ENCODE measurements at places on chromosomes 5 and 9. TPM values are rescaled to one million over a fixed set of nuclear protein-coding genes. Genes with fewer than 3 reads are reported as not detected.

FAM221B gene
- total RNA-seq: not detected

IL6ST gene
- total RNA-seq: 14.2 TPM

ASS1 gene
- total RNA-seq: 0.28 TPM

ARHGEF28 gene
- 0.19 TPM for total RNA-seq

OBP2B gene
- not detected for total RNA-seq

EIF4EBP3 gene
- total RNA-seq: 6.2 TPM

GCNT4 gene
- not detected for total RNA-seq

SARDH gene
- 0.15 TPM for total RNA-seq

KCNV2 gene
- 0.11 TPM for total RNA-seq

IL17B gene
- not detected for total RNA-seq

AGPAT2 gene
- 22.5 TPM for total RNA-seq

SPINK1 gene
- total RNA-seq: 2.8 TPM

TRIM36 gene
- total RNA-seq: not detected

SPINK5 gene
- not detected for total RNA-seq

TXNDC8 gene
- total RNA-seq: not detected

FYB1 gene
- 0.56 TPM for total RNA-seq

LCP2 gene
- total RNA-seq: 40.0 TPM

SPATA31D4 gene
- not detected for total RNA-seq

BTNL3 gene
- total RNA-seq: not detected

PCDHA1 gene
- not detected for total RNA-seq

FRMD3 gene
- total RNA-seq: 0.21 TPM

SPINK7 gene
- not detected for total RNA-seq

WDR31 gene
- 0.97 TPM for total RNA-seq

ZBED3 gene
- 16.9 TPM for total RNA-seq

HTR4 gene
- total RNA-seq: not detected

MAP1B gene
- total RNA-seq: 0.61 TPM

ZFP2 gene
- total RNA-seq: not detected

SPOCK1 gene
- 0.77 TPM for total RNA-seq

ERCC6L2 gene
- 27.1 TPM for total RNA-seq

PCDHB4 gene
- not detected for total RNA-seq

BARX1 gene
- not detected for total RNA-seq

TPRN gene
- 19.6 TPM for total RNA-seq

TMOD1 gene
- 28.4 TPM for total RNA-seq

SOHLH1 gene
- not detected for total RNA-seq

LAMC3 gene
- 0.08 TPM for total RNA-seq

CTSV gene
- 0.21 TPM for total RNA-seq

HTR1A gene
- total RNA-seq: not detected

INSL4 gene
- not detected for total RNA-seq

SLC4A9 gene
- 0.05 TPM for total RNA-seq

NANS gene
- total RNA-seq: 47.8 TPM

CTXN3 gene
- total RNA-seq: not detected

ACOT12 gene
- total RNA-seq: not detected
